NCI-H1092 treated with DMSO at 0.1 percent for 48 hours (cell line): ENCODE measurements at places on chromosomes 16 and 17.

GRCh38 chr17:58492238-58493121, 4.3 kb upstream of the HSF5 start:
- no peak for DNase-seq

GRCh38 chr17:71753070-71753469, 367.8 kb upstream of the SOX9 start:
- no peak for DNase-seq

DNA sequence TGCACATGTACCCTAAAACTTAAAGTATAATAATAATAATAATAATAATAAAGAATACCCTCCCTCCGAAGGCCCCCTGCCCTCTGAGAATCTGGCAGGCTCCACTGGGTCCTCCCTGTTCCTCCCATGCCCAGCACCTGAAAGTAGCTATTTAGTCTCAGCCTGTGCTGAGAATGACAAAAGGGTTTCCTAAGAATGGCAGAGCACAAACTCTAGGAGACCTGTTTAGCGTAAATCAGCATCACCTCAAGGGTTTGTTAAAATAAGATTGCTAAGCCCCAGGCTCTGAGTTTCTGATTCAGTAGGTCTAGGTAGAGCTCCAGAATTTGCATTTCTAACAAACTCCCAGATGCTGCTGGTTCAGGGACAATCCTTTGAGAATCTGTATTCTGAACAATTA, 606.8 kb upstream of the CDH11 start:
- DNase-seq, result no peak

GRCh38 chr16:86498671-86499439, 11.5 kb upstream of the FOXF1 start:
- no peak for DNase-seq

DNA sequence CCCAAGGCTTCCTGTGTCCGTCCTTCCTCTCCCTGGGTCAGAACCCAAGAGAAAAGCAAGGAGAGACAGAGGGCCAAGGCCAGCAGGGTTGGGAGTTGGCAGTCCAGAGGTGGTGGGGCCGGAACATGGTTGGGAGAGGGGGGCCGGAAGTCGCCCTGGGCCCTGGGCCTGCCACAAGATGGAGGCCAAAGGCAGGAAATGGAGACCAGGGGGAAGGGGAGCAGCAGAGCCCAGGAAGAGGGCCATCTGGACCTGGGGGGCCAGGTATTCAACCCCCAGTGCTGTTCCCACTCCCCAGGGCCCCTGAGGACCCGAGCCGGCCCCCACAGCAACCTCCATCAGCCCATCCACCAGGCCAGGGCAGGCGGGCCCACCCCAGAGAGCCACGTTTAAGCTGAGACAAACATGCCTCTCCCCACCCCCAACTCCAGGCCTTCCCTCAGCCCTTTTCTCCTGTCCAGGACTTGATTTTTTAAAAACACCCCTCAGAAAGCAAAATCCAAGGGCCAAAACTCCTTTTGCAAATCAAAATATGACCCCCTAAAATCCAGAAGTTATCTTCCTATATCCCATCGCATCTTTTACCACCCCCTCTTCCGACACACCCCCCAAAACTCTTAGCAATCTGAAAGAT, 4.4 kb upstream of the BCL6B start:
- no peak for DNase-seq

- DNase-seq, result no peak
These were observed 25.1 kb upstream of the ASIC2 start for GRCh38 chr17:33318241-33318640.

DNA sequence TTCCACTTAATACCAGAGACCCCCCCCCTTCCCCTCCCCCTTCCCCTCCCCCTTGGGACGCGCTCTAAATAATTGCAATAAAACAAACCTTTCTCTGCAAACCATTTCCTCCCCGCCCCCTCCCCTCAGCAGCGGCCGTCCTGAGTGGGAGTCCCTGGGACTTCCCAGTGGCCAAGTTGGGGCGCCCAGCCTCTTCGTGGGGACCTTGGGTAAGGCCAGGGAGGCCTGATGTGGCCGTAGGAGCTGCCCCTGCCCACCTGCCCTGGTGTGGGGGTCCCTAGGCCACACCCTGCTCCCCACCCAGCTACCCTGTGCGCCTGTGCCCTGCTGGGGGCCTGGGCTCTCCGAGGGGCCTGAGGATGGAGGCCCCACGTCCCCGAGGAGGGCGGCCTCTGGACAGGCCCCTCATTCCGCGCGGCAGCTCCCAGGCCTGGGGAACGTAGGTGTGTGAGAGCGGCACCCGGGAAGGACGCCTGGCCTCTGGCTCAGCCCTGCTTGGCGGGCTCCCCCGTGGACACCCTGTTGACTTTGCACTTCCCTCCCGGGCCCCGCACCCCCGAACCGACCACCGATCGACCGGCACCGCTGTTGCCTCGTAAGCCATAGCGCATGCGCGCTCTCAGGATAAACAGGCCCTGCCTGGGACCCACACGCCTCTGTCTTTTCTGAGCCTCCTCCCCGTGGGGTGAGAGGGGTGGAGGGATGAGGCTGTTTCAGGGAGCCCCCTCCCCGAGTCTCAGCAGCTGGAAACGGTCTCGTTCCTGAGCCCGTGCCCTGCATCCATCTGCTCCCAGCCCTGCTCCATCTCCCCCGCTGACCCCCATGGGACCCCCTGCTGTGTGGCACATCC, 9.0 kb downstream of the NTHL1 start:
- DNase-seq, result no peak

DNA sequence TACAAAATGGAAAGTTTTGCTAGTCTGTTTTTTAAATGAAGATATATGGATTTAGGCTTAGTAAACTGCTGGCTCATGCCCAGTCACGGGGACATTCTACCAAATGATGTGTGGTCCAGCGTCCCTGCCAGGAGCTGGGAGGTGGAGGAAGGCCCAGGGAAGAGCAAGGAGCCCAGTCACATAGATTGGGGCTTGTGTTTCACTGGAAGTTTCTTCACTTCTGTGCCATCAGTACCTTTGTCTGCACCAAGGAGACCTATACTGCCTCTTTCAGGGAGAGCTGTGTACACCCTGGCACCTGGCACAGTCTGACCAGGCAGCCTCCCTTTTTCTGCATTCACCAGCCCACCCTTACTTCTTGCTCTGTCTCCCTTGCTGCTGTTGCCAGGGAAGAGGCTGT, 32.6 kb upstream of the ERN1 start:
- DNase-seq, result no peak

- peak; percentile 7 for DNase-seq
These were observed 50.3 kb downstream of the SCNN1G start for GRCh38 chr16:23232806-23233205.

DNA sequence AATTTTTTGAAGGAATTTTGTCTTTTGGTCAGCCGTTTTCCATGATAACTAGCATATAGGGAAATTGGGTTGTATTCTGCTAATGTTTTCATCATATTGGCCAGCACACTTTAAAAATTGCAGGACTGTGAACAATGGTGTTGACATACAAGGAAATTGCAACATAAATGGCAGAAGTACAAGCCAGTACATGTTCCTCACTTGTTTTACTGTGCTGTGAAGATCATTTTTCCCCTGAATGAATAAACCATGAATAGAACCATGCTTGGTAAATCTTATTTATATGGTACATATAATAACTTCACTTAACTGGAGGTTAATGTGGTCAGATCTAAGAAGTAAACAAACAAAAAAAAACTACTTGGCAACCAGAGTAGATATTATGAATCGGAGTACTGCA, 22.8 kb downstream of the OMG start:
- no peak for DNase-seq

GRCh38 chr16:49330562-49331201, 42.9 kb upstream of the C16orf78 start:
- DNase-seq, result no peak

DNA sequence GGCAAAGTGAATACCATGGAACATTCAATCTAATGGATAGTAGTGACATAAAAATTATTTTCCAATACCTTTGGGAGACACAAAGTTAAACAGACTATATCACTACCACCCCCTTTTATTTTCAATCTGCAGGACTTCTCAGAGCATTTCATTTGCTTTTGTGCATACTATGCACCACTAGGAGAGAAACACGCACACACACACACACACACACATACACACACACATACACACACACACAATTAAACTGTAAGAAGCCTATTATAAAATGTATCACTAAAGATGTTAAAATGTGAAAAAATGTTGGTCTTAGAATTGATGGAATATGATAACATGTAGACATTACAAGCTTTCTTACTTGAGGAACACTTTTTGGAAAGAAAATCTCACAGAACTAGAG, 331.4 kb downstream of the CA10 start:
- DNase-seq, result no peak

- no peak for DNase-seq
These were observed 72.8 kb downstream of the AMFR start for GRCh38 chr16:56352351-56353053.

- DNase-seq, result peak; percentile 80
These were observed 1.9 kb downstream of the CCR10 start for GRCh38 chr17:42679492-42680330.

DNA sequence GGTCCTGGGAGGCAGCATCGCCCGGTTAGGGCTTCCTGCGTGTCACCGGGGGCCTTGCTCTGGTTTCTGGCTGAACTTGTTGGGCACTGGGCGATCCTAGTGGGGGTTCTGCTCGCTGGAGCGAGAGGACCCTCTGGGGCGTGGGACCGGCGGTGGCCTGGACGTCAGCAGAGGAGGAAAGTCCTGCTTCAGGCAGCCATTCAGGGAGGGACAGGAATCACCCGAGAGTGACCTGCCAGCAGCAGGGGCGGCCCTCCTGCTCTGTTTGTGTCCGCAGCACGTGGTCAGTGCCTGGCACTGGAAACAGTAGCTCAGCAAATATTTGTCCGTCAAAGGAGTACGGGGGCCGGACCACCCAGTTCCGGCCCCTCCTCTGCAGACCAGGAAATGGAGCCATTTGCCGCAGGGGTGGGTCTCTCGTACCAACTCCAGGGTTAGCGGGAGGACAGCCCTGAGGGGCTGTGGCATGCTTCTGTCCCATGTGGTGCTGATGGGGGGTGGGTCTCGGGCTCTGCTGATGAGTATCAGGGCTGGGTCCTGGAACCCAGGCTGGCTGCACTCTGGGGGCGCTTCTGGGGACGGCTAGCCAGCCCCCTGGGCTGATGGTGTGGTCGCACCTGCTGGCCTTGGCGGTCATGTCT, 48.3 kb downstream of the BAIAP2 start:
- DNase-seq, result no peak
